Activated T-helper 1 cell treated with anti-CD3 and anti-CD28 coated beads, Interleukin-2, amount 50 U/mL, for 16 hours (primary cell): ENCODE measurements at places on chromosomes 7 and 10.

DNA sequence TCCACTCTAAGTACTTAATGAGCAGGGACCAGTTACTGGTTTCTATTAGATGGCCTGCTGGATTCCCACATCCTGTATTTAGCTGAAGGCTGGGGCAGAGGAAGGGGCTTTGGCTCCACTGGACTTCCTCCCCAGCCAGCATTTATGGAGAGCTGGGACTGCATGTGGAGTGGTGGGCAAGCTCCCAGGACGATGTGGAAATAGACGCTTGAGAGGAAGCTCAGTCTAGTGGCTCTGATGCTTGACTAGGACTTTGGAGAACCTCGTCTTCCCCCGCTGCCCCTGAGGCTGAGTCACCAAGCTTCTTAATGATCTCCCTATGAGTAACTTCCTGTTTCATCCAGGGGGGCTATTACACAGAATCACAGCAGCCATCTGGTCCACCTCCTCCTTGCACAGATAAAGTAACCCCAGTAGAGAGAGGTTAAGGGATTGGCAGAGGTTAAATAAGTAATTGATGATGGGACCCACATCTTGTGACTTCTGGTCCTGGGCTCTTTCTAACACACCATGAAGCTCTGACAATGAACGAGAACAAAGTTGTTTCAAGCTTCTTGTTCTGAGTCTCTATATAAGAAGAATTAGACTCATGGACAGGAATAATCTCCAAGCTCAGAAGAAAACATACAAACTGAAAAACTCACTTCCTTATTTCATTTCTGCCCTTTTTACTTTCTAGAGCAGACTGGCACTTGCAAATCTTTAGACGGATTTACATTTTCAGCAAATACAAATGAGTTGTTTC lies 126.2 kb downstream of the PRPF18 start:
- no peak for DNase-seq

- DNase-seq: no peak
Measured at GRCh38 chr10:114550756-114551635, 107.1 kb downstream of the ABLIM1 start.

GRCh38 chr10:95241533-95241932 lies 47.5 kb downstream of the ACSM6 start:
- DNase-seq: no peak

GRCh38 chr10:29959586-29959985 lies 99.8 kb downstream of the JCAD start:
- no peak for DNase-seq

DNA sequence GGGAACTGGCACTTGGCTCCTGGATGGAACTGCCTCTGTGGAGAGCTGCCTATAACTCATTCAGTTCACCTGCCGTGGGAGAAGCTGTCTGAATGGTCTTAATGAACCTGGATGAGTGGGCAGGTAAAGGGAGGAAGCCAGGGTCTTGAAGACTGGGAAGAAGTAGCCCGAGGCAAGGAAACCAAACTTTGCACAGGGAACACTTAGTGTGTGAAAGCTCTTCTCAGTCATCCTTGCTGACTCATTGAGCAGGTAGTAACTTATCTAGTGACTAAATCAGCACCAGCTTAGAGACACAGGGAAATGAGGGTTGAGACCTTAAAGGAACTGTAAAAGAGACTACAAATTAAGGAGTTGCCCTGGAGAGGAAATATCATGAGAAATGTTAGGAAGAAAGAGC lies 9.9 kb downstream of the LRRC4 start:
- no peak for DNase-seq

GRCh38 chr7:33477719-33478480 lies 348.5 kb downstream of the BBS9 start:
- DNase-seq: no peak

DNA sequence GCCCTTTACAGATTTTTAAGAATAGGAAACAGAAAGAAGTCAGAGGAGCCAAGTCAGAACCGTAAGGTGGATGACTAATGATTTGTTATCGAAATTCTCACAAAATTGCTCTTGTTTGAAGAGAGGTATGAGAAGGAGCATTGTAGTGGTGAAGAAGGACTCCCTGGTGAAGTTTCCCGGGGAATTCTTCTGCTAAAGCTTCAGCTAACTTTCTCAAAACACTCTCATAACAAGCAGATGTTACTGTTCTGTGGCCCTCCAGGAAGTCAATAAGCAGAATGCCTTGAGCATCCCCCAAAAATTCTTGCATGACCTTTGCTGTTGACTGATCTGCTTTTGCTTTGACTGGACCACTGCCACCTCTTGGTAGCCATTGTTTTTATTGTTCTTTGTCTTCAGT lies 152.9 kb downstream of the HGF start:
- DNase-seq: no peak

- DNase-seq: no peak
Measured at GRCh38 chr7:12674861-12675260, 12.6 kb upstream of the ARL4A start.

DNA sequence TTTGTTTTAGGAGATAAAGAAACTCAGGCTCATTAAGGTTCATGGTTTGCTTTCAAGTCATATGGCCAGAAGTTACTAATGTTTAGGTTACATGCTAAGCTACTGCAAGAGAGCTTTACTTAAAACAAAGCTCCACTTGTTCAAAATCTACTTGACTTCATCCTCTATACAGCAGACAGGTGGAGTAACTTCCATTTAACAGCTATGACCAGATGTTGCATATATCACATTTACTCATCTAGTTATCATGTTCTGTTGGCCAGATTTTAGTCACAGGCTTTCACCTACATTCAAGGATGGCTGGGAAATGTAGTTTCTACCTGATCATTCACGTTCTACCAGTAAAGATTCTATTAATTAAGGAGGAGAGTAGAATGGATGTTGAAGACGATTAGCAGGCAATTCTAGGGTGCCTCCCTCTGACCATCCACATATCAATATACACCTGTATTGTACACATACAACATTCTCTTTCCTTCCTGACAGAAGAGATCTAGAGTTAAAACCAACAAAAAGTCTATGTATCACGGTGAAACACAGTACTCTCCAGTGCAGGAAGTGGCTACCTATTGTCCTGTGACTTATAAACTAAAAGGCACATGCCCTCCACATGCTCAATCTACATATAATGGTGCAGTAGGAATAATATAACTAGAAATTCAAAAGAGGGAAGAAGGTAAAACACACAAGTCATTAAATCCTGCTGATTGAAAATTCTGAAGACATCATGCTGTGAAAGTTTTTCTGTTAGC lies 488.0 kb downstream of the MDFIC start:
- no peak for DNase-seq

- no peak for DNase-seq
Measured at GRCh38 chr10:43200538-43201390, 62.5 kb downstream of the CSGALNACT2 start.

- DNase-seq: no peak
Measured at GRCh38 chr7:132090444-132090843, 485.8 kb downstream of the PLXNA4 start.

- DNase-seq: no peak
Measured at GRCh38 chr10:97049670-97050069, 136.1 kb downstream of the SLIT1 start.

- DNase-seq: no peak
Measured at GRCh38 chr7:41994036-41994745, 242.8 kb downstream of the GLI3 start.

DNA sequence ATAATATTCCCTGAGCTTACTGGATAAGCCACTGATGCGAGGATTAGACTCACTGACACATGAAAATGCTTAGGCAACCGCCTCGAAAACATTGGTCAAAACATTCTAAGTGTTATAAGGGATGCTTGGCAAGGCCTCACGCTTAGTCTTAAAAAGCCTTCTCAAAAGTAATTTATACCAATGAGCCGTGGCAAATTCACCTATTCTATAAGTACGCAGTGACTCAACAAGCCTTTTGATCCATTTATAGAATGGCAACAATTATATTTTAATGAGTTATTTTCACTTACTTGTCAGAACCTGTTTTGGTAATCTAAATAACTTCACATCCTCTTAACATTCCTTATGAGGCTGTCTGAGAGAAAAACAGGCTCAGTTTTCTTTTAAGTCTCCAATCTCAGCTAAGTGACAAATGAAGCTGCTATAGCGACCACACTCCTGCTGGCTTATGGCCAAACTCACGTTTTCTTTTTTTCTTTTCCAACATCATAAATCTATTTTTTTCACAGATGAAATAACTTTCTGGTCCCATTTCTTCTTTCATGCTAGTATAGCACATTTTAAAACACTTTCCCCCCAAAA lies 121.2 kb upstream of the AFAP1L2 start:
- DNase-seq: no peak

DNA sequence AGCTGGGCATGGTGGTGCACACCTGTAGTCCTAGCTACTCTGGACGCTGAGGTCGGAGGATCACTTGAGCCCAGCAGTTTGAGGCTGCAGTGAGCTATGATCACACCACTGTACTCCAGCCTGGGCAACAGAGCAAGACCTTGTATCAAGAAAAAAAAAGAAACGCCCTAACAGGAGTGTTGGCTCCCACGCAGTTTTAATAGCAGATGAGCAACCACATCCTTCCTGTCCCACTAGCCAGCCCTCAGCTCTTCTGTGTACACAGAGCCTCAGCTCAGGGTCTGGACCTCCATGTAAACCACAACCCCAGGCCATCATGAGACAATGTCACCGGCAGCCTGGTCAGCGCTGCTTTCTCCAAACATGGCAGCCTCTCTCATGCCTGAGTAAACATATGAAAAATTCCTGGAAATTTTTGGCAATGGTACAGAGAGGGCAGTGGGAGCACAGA lies 108.2 kb downstream of the PIP4K2A start:
- DNase-seq: no peak

DNA sequence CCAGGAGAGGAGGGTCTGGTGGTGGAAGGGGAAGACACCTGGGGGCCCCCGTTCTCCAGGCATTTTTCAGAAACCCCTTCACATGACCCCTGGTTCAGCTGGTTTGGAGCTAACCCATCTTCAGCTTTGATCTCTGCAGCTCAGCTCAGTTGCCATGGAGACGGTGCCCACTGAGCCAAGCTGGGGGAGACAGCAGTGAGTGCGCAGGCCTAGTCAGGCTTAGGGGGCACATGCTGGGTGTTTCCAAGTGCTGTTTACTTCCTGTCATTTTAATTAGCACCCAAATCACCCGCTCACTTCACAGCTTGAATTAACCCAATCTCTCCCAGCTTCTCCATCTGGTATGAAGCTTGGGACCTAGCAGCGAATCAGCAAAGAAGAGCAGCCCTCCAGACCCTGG lies 9.0 kb downstream of the SPOCK2 start:
- DNase-seq: no peak

DNA sequence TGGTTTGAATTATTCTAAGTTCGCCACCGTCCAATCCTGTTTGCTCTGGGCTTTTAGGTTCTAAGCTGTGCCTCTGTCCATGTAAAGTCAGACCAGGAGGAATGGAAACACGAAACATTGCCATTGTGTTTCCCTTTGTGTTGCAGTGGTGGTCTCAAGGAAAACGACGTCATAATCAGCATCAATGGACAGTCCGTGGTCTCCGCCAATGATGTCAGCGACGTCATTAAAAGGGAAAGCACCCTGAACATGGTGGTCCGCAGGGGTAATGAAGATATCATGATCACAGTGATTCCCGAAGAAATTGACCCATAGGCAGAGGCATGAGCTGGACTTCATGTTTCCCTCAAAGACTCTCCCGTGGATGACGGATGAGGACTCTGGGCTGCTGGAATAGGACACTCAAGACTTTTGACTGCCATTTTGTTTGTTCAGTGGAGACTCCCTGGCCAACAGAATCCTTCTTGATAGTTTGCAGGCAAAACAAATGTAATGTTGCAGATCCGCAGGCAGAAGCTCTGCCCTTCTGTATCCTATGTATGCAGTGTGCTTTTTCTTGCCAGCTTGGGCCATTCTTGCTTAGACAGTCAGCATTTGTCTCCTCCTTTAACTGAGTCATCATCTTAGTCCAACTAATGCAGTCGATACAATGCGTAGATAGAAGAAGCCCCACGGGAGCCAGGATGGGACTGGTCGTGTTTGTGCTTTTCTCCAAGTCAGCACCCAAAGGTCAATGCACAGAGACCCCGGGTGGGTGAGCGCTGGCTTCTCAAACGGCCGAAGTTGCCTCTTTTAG lies 46.3 kb upstream of the DMBT1 start:
- no peak for DNase-seq

- DNase-seq: no peak
Measured at GRCh38 chr10:12709521-12709963, 292.0 kb downstream of the CCDC3 start.

- no peak for DNase-seq
Measured at GRCh38 chr10:7435674-7436073, 24.8 kb upstream of the SFMBT2 start.
